ENCODE measurements at places on chromosomes 7 and 10. TPM values are rescaled to one million over a fixed set of nuclear protein-coding genes. Genes with fewer than 3 reads are reported as not detected.
A peak's percentile ranks its signal among the peaks of the same experiment; 100 is the strongest.

- peak; percentile 76 for ATAC-seq
These were observed 68.9 kb downstream of the MYOF start for GRCh38 chr10:93413252-93413689.

- ATAC-seq = peak; percentile 45
These were observed 967 bp upstream of the GLI3 start for GRCh38 chr7:42237811-42238541.

- no peak for ATAC-seq
These were observed 17.6 kb upstream of the ELOVL3 start for GRCh38 chr10:102208311-102209035.

DNA sequence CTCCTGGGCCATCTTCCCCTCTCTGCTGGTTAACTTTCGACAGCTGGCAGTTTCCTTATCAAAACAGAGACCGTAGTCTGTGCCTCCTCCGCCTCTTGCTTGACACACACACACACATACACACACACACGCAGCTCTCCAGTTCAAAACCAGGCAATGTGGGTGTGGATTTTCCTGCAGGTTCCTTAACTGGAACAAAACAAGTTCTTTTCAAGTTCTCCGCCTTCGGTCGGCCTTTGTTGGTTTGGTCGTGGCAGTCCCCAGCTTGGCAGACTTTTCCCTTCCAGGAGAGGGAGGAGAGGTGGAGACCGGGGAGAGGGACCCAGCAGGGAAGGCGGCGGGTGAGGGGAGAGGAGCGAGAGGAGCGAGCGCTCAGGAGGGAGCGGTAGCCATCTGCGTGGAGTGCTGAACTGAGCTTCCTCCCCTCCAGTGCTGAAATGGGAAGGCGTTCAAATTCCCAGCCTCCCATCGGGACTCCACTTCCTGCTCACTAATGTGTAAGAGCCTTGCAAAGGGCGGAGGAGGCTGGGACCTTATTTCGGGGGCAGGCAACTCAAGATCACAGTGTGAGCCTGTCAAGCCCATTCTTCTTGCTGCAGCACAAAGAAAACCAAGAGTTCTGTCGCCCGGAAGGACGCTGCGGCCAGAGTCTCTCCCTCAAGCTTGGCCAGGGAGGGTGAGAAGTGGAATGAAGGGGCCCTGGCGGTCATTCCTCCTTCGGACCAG lies 120.6 kb downstream of the PRPF18 start:
- ATAC-seq = peak; percentile 80

DNA sequence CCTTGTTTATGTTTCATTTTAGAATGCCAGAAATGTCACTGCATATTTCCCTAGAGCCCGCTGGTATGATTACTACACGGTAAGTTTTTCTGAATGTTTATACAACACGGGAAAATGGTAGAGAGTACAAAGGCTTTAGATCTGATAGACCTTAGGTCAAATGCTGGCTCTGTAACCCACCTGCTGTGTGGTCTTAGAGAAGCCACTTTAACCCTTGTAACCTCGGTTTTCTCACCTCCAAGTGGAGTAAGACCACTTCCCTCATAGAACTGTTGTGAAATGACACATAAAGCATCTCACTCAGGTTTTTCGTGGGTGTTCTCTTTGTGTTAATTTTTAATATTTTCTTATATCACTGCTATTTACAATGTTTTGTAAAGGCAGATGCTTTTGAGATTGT lies 13.9 kb upstream of the MGAM2 start:
- ATAC-seq = no peak

Gene ZNF853
- 5.0 TPM for total RNA-seq

DNA sequence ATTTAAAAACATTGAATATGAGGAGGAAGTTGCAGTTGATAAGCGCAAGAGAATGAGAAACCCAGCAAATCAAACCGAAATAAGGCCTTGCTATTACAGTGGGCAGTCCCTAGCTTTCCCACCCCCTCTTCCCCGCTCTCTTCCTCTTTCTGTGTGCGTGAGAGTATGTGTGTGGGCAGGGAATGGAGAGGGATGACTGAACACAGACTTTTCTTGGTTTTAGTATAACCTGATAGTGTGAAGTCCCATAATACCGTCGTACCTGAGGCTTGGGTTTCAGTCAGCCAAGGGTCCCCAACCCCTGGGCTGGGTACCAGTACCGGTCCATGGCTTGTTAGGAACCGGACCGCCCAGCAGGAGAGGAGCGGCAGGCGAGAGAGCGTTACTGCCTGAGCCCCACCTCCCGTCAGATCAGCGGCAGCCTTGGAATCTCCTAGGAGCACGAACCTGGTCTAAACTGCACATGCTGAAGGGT lies 255.3 kb downstream of the CELF2 start:
- no peak for ATAC-seq

Gene SAMD9L
- total RNA-seq = 0.09 TPM
